ENCODE measurements at places on chromosomes 5 and 9.

- DNase-seq, result no peak
Observed at GRCh38 chr9:98087420-98088354, 31.2 kb downstream of the NANS start.

- DNase-seq, result no peak
Observed at GRCh38 chr5:118614731-118615456, 373.5 kb downstream of the DTWD2 start.

GRCh38 chr9:126261584-126262356 lies 64.9 kb upstream of the MVB12B start:
- DNase-seq, result no peak

DNA sequence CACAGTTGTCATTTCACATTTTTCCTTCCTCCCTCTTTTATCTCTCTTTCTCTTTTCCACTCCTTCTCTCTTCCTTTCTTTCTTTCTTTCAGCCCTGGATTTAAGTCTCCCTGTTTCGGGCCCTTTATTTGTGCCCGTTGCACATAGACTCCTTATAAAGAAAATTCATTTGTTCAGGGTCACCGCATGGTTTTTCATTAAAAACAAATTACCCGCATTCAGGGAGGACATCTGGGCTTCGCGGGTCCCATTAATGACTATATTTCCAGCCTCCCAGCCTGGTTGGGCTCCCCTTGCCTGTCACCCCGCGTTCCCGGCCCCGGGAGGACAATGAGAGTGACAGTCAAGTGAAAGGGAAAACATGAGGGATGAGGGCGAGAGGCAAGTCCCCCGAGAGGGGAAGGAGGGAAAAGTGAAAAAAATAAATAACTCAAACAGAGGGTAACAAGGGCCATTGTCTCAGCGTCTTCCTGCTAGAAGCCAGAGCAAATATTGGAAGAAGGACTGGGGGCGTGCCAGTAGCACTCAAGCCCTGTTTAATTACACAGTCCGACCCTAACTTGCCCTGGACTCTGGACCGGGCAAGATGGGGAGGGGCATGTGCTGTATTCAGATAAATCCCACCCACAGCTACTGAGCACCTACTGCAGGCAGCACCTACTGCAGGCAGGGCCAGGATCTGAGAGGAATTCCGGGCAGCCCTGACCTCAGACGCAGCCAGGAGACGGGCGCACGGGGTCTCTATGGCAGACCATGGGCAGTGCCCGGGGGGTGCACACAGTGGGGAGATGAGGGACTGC lies 166.2 kb downstream of the PAX5 start:
- DNase-seq, result no peak

DNA sequence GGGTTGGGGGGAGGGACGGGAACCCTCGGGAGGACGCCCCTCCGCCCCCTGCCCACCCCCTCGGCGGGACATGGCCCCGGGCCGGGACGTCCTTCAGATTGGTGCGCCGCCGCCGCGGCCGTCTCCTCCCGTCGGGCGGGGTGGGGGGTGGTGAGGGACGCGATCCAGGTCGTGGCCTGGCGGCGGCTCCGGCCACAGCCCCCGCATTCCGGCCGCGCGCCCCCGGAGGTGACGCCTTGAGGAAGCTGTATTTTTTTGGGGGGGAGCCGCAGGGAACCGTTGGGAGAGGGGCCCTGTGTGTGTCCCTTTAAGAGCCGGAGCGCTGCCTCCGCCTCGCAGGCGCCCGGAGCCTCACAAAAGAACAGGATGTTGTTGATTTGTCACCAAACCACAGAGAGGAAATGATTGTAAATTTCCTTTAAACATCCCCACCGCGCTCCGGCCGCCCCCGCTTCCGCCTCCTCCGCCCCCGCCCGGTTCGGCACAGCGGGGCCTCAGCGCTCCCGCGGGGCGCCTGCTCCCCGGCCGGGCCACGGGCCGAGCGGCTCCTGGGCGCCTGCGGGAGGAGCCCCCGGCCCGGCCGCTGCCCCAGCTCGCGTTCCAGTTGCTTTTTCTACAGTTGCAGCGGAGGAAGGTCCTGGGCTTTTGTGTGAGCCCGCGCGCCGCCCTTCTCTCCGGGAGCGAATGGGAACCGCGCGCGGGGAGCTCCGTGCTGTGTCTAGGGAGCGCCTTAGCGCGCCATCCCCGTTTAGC lies 32.1 kb upstream of the SPRY4 start:
- DNase-seq, result peak; percentile 88

- DNase-seq, result no peak
Observed at GRCh38 chr5:153447534-153447933, 42.9 kb upstream of the GRIA1 start.

DNA sequence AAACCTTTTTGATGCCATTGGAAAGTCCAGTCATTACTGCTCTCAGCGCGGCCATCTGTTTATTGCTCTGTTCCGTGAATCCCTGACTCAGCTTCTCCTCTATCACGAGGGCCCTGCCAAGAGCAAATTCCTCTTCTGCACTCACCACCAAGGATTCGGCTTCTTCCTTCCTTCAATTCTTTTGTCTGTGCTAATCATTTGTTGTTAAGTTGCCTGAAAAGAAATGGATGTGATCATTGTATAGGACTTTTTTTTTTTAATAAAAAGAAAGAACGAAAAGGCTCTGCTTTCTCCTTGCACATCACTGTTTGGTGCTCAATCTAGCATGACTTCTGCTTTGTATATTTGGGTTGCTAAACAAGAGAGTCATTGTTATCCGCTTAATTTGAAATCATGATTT lies 128.7 kb upstream of the PIK3R1 start:
- no peak for DNase-seq

DNA sequence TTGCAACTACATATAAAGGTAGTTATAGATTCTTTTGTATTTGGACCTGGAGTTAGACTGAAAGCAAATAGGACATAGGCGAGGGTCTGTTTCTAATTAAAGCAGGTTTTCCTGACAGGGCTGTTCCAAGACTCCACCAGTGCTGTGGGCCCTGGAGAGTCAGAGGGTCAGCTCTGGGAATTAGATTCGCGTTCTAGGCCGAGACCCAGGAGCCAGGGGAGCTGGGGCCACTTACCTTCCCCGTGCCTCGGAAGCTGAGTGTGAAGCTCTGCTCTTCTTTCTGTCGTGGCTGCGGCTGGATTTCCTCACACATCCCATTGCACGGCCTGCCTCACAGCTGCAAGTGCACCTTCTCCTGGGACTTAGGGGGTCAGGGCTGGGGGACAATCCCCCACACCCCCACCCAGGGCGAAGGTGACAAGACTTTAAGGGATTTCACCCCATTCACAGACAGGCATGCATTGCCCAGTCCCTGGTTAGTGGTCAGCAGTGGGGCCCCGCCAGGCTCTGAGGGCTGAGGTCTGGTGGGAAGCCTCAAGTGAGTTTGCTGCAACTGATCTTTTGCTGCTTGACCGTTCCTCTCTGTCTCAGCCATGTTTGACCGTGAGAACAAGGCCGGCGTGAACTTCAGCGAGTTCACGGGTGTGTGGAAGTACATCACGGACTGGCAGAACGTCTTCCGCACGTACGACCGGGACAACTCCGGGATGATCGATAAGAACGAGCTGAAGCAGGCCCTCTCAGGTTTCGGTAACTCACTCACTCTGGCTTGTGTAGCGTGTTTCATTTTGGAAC lies 15.3 kb upstream of the AHRR start:
- DNase-seq, result no peak

GRCh38 chr9:72322678-72323077 lies 42.3 kb downstream of the ZFAND5 start:
- DNase-seq, result no peak
